ENCODE measurements at places on chromosomes 1 and 21.

- DNase-seq, result no peak
Observed at GRCh38 chr1:233005156-233005555, 54.7 kb downstream of the NTPCR start.

- DNase-seq, result no peak
Observed at GRCh38 chr1:22613951-22614350, 22.5 kb upstream of the C1QA start.

- DNase-seq, result no peak
Observed at GRCh38 chr21:46304437-46304836, 18.3 kb downstream of the YBEY start.

GRCh38 chr1:223248001-223248769, 105.1 kb upstream of the TLR5 start:
- DNase-seq, result no peak

DNA sequence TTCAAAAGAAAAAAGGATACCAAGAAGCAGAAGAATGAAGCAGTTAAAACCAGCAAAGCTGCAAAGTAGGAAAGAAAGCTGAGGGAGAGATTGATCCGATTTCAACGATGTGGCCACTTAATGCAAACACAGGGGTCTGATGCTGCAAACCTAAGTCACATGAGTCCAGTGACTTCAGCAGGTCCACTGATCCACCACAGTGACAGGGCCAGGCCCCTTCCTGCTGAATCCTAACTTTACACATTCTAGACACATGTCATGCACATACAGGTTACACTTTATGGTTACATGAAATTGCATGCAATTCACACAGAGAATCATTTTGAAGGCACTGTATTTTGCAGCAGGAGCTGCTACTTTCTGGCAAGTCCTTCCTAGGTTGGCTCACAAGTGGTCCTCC, 59.0 kb upstream of the LBR start:
- DNase-seq, result no peak

GRCh38 chr1:10513199-10513598, 38.4 kb downstream of the PEX14 start:
- no peak for DNase-seq

- DNase-seq, result no peak
Observed at GRCh38 chr21:43763901-43764523, 12.1 kb downstream of the CSTB start.

DNA sequence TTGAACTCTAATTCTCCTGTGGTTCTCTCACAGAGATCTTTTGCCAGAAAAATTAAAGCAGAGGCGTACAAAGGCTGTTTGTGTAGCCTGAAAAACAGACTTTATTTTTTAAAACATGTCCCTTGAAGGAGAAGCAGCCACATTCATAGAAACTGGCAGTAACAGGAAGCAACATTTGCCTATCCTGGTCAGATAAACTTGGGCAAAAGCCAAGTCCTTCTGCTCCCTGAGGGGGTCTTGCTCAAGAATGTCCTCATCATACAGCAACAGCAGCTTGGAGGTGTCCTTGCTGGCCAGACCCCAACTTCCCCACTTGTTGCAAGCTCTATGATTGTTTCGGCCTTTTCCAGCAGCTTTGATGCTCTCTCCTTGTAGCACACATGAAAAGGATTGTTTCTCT, 36.3 kb downstream of the MSTO1 start:
- no peak for DNase-seq

- DNase-seq, result no peak
Observed at GRCh38 chr21:37562920-37563640, 196.5 kb downstream of the DYRK1A start.

DNA sequence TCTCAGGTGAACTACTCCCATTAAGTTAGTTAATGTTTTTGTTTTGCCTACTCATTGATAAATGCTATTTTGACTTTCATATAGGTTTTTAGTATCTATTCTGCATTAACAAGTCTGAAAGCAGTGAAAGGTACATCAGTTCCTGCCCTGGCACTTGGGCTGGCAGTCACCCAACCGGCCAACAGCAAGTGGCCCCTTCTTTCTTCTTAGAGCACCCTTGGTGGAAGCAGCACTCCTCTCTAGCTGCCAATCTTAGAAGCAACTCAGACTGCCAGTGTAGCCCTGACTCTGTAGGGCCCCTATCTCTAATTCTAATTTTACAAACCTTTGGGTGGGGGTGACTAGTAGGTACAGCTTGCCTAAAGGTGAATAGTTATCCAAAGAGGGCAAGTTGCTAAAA, 155.7 kb downstream of the FGGY start:
- no peak for DNase-seq

GRCh38 chr1:154318386-154318785, 2.5 kb upstream of the AQP10 start:
- DNase-seq, result no peak

DNA sequence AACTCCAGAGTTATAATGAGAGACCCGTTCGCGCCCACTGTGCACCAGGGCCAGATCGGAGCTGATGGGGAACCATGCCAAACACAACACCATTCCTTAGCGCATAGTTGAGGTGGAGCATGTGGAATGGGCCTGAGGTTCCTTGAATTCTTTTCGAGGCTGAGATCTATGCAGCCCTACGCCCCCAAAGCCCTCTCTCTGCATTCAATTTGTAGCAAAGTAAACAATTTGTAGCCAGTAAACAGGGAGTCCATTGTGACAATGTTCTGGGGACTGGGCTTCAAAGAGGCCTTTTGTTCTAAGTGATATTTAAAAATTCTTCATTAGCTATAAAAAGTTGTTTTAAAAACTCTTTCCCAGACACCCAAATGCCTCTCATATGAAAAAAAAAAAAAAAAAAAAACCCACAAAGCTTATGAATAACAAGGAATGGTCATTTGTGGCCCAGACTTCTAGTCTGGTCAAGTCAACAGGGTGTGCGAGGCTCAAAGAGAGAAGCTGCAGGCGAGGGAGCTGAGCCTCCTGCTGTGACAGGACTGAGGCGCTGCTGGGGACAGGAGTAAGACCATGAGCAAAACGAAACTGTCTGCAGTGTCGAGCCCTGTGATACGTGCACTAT, 30.6 kb upstream of the KCNE2 start:
- DNase-seq, result no peak

DNA sequence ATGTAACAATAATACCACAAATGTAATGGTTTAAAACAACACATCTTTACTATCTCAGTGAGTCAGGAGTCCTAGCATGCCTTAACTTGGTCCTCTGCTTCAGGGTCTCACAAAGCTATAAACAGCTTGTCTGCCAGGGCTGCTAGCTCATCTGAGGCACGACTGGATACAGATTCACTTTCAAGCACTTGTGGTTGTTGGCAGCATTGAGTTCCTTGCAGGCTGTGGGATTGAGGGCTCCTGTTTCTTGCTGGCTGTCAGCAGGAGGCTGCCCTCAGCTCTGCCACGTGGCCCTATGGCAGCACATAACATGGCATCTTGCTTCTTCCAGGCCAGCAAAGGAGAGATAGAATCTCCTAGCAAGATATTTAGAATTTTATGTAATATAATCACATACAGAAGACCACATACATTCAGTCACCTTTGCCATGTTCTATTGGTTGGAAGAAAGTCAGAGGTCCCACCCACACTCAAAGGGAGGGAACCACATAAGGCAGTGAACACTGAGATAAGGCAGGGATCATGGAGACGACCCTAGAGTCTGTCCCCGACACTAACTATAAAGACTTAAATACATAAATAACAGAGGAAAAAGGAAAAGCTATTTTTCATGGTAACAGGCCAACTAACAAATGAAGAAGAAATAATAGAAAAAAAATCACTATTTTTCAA, 18.9 kb upstream of the IPP start:
- DNase-seq, result no peak

DNA sequence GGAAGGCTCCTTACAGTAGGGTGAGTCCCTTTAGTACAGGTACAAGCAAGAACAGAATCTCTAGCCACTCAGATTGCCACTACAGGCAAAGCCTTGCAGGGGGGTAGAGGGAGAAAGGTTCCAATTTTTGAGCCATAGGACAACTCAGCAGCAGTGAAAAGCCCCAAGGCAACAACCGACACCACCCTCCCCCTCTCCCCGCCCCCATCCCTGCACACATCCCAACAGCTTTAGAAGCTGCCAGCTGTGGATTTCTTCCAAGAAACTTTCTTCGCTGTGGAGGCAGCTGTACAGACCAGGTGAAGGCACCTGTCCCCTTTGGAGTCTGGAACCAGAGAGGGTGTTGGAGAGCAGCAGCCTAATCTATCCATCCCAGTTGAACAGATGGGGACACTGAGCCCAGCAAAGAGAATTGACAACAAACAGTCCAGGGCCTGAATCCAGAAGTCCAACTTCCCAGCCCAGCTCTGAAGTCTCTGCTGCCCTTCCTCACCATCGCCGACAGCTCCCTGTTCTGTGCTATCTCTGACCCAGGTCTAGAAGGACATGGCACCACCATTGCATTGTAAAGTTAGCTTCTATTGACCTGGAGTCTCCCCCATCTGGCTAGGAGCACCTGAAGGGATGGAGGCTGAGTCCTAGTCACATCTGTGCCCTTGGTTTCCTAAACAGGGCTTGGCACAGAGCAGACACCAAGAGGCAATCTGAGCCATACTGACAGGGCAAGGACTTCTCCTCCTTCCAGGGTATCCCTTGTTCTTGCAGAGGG, 2.2 kb downstream of the TENT5B start:
- no peak for DNase-seq

DNA sequence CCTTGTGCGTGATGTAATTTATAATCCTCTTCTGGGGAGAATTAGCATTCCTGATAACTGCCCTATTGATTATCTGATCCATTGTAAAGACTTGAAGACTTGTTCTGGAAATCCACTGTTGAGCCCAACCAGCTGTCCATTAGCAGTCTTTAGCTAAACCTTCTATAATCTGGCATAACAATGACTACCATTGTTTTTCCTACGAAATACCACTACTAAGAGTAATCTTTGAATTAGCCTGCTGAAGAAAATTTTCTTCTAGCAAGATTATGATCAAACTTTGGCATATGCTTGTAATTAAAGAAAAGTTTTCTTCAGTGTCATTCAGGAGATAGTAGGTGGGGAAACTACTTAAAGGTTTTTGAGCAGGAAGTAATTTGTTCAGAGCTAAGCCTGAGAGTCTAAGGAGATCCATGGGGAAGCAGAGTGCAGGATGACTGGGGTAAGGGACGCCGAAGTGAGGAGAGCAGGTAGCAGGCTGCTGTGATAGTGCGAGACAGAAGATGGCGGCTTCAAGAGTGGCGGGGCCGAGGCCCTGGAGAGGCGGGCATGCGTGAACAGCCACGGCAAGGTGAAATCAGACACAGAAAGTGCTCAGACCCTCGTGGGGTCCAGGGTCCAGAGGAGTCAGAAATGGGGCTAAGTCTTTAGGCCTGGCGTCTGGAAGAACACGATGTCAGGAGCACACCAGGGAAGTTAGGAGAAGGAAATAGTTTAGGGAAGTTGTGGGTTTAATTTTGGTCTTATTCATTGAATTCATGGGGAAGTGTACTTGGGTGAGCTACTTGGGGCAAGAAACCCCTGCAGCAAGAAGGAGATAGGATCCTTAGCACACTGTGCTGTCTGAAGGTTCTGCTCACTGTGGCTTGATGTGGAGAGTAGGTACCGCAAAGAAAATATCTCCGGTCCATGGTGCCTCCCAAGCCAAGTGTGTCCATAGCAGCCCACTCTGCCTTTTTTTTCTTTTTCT, 112.6 kb upstream of the ADAR start:
- DNase-seq, result no peak

DNA sequence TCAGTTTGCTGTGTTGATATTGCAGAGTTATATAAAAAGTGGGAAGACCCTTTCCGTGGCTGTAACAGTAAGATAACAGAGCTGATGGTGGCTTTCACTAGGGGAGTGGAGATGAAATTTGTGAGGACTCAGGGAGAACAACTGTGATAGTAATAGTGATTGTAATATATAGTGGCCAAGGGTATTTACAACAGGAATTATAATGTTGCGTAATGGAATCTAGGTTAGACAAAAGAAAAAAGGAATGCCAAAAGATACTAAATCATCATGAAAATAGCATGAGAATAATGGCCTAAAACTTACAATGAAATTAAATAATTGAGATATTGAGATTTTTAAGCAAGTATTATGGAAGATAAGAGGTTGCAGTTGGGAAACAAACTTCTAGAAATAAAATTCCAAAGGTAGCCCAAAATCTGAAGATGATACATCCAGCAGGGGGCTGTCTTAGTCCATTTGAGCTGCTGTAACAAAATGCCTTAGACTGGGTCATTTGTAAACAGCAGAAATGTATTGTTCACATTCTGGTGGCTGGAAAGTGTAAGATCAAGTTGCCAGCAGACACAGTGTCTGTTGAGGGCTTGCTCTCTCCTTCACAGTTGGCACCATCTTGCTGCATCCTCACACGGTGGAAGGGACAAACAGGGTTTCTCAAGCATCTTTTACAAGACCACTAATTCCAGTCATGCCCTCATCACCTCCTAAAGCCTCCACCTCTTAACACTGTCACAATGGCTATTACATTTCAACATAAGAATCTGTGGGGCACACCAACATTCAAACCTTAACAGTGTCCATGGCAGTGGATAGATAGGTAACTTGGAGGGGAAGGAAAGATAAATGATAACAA, 711.2 kb downstream of the MRPL39 start:
- peak; percentile 71 for DNase-seq

GRCh38 chr1:195185736-195186135, 1422.5 kb downstream of the KCNT2 start:
- DNase-seq, result peak; percentile 51

DNA sequence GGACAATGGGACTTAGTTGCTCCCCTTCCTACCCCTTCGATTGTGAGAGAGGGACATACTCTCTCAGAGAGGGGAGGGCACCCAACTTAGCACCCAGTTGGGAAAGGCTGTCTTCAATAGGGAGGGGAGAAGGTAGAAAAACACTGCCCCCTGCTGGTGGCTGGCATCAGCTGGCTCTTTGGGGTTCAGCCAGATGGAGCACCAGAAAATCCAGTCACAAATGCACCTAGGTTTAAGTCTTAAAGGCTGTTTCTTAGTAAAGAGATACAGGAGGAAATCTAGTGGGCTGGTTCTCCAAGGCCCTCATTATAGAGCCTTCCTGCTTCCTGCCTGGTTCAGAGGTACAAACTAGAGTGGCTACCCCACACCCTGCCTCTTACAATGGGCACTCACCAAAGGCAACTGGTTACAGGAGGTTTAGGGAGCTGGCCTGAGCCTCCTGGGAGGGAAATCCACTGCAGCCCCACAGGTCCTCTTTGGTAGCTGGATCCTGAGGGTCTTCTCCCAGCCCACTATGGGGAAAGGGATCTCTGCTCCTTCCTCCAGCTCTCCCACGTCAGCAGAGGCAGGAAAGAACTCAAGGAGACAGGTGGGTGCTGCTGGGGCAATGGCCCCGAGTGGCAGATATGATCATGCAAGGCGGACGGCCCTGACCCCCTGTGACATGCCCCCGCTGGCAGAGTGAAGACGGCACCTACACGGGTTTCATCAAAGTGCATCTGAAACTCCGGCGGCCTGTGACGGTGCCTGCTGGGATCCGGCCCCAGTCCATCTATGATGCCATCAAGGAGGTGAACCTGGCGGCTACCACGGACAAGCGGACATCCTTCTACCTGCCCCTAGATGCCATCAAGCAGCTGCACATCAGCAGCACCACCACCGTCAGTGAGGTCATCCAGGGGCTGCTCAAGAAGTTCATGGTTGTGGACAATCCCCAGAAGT, 28.3 kb downstream of the EIF2D start:
- peak; percentile 72 for DNase-seq

- no peak for DNase-seq
Observed at GRCh38 chr1:94120991-94121390, at the start of gene ABCA4. Gene ABCA4, minus strand, starts transcription at chr1:94121148. Its CDS starts 103 bp downstream, at chr1:94121045.

Data from NCI-H1694 treated with DMSO at 0.1 percent for 48 hours (cell line).